ENCODE measurements at places on chromosomes 2 and 18.

DNA sequence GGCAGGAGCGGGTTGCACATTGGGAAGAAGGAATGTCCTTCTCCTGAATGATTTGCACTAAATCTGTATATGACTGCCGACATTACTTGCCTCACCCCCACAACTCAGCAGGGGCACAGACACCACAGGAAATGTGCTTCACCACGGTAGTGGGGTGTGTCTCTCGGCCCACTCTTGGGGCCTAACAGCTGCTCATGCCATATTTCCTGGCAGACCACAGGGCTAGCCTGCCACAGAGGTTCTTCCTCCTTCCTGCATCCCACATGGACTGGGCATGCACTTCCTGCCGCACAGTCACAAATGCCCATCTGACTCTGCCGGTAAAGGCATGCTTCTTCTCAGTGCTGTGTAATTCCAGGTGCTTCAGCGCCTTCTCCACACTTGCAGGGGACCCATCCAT lies 10.3 kb upstream of the PAPOLG start:
- DNase-seq, result no peak

GRCh38 chr2:15348636-15349035 lies 212.5 kb downstream of the NBAS start:
- DNase-seq, result no peak

GRCh38 chr2:128280158-128280871 lies 38.4 kb downstream of the HS6ST1 start:
- DNase-seq, result no peak

DNA sequence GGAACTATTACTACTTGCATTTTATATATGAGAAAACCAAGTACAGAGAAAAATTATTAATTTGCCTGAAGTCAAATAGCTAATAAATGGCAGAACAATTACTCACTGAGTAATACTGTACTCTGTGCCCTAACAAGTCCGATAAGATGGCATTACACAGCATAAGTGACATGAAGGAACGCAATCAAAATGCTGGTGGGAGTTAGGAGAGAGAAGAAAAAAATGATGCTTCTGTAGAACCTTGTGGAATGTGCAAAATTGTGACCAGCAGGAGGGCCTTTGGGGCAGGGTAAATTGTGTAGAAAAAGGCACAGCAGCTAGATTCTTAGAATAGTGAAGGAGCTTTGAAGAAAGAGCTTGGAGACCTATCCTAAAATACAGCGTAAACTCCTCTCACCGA lies 32.9 kb downstream of the EPHA4 start:
- no peak for DNase-seq

- DNase-seq, result no peak
Observed at GRCh38 chr2:102442967-102443828, 20.2 kb downstream of the IL18RAP start.

GRCh38 chr2:101230541-101231001 lies 22.1 kb upstream of the CNOT11 start:
- no peak for DNase-seq

DNA sequence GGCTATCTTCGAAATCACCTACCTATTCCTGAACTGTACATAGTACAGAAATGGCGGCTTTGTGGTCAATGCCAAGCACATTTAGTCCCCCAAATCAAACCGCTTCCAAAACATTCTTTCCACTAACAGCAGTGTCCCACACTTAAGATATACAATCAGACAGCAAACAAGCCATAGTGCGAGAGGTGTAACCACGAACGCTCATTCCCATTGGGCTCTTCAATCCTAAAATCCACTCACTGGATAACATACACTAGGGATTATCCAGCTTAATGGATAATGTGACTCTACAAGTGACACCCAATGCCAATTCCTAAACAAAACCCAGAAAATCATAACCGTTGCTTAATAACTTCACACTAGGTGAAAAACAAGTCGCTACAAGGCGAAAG lies 2.0 kb downstream of the XPO1 start:
- DNase-seq, result no peak

DNA sequence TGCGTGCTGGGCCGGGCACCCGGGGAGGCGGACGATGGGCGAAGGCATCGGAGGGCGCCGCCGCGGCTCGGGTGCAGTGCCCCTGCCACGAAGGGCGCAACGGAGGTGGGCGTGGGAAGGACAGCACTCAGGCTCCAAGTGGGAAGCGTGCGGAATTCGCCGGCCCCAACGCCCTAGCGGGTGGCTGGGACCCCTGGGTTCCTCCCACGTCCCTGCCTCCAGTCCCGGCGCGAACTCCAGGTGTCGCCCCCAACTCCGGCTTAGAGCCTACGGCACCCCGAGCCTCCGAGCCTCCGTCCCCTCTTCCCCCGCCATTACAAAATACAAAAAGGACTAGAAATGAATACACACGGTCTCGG lies 1.3 kb downstream of the CYP27C1 start:
- DNase-seq, result no peak

- DNase-seq, result no peak
Observed at GRCh38 chr18:61854578-61855448, 38.0 kb downstream of the RNF152 start.

DNA sequence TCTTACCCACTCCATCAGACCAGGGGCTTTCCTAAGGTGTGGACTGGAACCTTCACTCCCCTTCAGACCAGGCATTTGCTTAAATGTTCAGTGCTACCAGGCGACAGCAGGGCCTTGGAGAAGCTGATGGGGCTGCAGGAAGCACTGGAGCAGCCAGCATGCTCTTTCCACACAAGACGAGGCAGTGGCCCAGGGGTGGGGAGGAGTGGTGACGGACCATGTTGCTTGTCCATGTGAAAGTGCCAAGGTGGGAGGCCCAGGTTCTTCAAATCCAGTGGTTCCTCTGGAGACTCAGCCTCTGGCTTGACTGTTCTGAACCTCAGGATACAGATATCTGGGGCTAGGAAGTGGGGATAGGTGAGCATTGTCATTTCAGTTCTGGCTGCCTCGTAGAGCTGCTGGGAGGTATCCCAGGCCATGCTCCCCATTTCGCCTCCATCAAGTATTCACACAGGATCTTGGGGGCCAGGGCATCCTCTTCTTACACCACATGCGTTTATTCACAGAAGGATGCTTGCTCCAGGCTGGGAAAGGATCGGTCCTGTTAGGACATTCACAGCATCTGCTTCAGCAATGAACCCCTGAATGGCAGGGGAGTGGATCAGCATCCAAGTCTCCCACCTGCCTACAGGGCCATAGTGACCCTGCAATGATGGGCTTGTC lies 62.2 kb downstream of the SFXN5 start:
- DNase-seq, result no peak

DNA sequence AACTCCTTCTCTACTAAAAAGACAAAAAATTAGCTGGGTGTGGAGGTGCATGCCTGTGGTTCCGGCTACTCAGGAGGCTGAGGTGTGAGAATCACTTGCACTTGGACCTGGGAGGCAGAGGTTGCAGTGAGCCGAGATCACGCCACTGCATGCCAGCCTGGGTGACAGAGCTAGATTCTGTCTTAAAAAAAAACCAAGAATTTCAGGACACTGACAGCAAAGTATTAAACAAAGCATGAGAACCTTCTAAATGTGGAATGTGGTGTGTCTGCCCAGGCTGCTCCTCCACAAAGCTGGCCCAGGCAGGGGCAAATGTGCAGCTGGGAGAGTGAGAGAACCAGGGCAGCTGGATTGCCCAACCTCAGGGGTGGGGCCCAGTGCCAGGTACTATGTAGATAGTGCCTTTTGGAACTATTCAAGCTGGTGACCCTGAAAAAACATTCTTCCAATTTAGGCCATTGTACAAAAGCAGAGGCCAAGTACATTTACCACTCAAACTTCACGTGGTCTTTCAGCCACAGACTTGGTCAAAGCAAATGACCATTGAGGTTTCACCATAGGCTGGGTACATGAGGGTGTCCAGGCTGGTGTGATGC lies 6.7 kb upstream of the UGT1A5 start:
- no peak for DNase-seq

DNA sequence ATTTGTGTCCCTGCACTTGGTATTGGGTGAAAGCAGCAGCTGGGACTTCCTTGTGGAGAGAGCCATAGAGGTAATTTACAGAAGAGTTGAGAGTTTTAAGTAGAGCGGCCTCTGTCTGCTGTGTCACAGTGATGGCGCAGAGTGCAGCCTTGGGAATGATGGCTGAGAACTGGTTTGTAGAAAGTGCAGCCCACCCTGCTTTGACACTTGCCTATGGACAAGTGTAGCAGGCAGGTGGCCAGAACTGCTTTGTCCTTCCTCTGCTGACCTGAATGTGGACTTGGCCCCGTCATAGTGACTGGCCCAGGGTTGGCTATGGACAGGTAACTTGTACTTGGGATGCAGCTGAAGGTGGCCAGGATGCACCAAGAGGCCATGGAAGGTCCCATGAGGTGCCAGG lies 6.4 kb upstream of the ANO7 start:
- DNase-seq, result no peak

DNA sequence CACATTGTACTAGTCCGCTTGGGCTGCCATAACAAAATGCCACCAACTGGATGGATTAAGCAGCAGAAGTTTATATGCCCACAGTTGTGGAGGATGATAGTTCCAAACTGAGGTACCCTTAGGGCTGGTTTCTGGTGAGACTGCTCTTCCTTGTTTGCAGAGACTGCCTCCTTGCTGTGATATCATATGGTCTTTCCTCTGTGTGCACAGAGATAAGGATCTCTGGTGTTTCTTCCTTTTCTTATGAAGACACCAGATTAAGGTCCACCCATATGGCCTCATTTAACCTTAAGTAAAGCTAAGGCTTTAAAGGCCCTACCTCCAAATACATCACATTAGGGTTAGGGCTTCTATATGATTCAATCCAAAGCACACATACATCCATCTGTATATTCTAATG lies 738.2 kb upstream of the GCFC2 start:
- DNase-seq, result no peak

- DNase-seq, result no peak
Observed at GRCh38 chr2:237012577-237013267, 73.0 kb upstream of the COPS8 start.

DNA sequence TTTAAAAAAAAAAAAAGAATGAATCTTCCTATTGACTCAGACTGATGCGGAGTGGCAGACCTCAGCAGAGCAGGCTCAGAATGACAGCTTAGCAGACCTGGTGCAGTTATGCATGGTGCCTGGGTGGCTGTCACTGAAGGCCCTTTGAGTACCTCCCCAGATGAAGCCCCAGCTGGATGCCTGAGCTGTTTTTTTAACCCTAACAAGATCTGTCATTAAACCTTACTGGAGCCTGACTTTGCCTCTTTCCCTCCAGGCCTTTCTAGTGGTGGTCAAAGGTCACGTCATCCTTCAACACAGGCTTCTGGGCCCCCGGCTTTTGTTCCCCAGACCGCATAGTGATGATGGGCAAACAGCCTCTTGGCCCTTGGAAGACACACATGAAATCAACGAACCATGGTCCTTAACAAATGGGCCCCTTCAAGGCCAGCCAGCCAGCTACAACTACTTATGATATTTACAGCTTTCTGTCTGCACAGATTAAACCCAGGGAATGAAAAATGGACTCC lies 138.3 kb upstream of the CYP1B1 start:
- DNase-seq, result no peak

DNA sequence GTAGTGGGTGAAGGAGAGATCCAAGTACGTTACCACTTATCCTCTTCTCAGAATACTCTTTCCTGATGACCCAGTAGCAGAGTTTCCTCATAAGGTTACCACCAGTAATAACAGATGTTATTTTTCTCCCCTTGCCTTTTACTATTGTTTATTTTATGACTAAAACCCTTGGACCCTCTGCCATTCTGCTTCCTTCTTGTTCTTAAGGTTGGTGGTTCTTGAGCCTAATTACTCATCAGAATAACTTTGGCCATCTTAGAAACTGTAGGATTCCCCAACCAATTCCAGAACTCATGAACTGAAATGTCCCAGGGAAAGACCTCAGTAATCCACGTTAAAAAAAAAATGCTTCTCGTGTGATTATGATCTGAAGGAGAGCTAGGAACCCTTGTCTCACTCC lies 64.9 kb downstream of the CHST9 start:
- no peak for DNase-seq

DNA sequence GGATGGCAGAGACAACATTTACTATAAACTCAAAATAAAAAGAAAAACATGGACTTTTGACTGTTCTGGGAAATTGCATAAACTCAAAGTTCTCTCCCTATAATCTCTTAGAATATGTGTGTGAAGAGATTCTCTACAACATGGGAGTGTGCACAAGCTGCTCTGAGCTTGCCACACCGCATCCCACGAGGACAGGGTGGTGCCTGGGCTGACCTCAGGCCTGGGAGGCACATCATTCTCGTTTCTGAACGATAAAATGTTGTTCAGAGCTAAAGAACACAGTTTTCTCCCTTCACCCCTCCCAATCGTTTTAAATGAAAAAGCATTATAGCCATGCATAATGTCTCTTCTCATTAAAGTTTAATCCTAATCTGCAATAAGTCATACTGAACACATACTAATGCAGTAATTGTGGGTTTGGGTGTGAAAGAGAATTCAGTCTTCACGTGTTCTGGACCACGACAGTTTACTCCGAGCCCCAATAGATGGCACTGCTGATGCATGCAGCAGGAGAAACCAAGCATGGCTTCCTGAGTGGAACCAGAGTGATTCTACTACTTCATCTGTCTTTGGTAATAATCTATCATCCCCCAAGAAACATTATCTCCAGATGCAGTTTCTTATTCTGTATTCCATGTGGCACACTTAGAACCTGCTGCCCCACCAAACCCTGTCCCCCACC lies 46.9 kb upstream of the LAMA1 start:
- DNase-seq, result no peak

DNA sequence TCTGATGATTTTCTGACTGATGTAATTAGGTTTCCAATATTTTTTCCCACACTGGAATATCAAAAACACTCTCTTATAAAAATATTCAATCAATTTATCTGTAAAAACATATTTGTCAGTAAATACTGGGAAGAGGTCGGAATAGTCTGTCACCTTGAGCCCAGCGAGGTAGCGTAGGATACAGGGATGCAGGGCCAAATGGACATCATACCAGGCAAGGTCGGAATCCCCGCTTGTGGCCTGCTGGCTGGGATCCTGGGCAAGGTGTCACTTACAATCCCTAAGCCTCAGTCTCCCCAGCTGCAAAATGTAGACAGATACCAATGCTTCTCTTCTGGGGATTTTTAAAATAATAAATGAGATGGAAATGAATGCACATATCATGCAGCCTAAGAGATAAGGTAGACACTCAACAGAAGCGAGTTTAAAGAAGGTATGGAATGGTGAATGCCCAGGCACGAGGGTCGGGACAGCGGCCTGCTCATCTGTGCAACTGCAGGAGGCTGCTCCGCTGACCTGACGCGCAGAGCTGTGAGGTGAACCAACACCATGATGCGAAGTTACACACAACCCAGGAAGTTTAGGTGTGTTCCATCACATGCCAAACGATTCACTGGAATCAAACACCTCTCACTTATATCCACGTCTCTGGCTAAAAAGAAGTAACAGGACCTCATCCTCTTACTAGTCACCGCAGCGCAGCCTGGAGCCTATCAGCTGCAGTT lies 98.2 kb downstream of the EIPR1 start:
- no peak for DNase-seq

GRCh38 chr18:5478261-5478660 lies 65.5 kb downstream of the EPB41L3 start:
- DNase-seq, result no peak

- no peak for DNase-seq
Observed at GRCh38 chr2:17327649-17328048, 190.6 kb downstream of the RAD51AP2 start.

All from D721Med (cell line).